ENCODE measurements at places on chromosomes 12 and 14.
A peak's percentile ranks its signal among the peaks of the same experiment; 100 is the strongest.

DNA sequence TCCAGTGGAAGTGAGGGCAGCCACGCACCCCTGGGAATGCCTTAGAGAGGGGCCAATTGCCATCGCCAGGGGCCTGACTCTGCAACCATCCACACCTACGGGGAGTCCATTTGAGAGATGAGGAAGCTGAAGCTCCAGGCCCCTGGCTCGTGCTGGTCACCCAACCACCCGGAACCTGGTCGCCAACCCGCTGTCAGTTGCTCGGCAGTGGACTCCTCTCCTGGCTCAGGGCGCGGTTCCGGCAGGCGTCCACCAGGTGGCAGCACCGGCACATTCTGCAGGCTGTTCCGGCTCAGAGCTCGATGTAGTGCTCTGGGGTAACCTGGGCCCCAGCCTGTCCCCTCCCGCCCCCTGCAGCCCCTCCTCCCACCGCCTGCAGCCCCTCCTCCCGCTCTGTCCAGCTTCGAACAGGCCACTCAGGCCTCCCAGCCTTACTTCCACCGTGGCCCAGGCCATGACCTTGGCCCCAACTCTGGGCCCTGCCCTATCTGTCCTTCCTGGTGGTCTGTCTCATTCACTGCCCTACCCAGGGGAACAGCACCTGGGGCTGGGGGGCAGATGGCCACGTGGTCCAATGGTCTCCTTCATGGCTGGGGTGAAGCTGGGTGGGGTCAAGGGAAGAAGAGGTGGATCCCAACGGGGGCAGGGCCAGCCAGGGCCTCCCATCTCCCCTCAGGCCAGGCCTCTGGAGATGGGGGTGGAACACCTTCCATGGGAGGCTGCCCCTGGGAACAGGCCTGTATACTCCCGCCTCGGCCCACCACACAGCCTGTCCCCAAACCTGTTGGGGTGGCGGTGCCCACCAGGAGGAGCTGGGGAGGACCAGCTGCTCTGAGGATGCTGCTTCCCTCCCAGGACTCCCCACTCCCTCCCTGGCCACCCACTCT, 15.7 kb downstream of the SIVA1 start:
- DNase-seq, result peak; percentile 78

- DNase-seq, result no peak
Observed at GRCh38 chr14:56494167-56494566, 85.4 kb upstream of the TMEM260 start.

DNA sequence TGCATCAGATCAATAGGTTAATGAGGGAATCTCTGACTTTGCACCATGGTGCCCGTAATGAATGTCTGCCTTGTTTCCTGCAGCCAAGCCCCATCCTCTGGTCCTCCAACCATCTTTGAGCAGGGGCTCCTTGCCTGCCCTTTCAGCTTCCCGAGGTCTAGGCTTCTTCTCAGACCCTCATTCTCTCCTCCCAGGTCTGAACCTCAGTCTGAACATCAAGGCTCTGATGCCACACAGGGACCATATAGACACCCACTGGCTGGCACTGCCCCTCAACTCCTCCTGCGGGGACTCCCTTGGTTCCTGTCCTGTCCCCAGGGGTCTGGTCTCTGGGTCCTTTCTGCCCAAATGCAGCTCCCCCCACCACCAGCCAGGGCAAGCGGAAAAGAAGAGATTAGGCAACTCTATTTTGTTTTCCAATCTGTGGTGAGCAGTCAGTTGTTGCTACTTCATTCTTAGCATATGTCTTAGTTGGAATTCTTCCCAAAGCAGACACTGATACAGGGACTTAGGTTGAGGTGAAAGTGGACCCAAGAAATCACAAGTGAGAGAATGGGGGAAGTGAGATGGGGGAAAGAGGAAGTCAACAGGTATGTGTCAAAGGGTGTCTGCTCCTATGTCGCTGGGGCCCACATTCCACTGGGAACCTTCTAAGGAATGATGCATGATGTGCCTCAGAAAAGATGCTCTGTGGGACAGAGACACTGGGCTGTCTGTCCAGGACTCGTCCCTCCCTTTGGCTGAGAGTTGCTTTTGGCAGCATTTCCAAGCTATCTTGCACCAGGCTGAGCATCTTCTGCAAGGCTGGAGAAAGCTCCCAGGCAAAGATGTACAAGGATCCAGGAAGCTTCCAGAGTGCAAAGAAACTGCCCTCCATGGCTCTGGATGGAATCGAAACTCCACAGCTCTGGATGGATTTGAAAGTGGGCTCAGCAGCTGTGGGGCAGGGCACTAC, 1096.5 kb upstream of the TMEM132C start:
- DNase-seq, result no peak

DNA sequence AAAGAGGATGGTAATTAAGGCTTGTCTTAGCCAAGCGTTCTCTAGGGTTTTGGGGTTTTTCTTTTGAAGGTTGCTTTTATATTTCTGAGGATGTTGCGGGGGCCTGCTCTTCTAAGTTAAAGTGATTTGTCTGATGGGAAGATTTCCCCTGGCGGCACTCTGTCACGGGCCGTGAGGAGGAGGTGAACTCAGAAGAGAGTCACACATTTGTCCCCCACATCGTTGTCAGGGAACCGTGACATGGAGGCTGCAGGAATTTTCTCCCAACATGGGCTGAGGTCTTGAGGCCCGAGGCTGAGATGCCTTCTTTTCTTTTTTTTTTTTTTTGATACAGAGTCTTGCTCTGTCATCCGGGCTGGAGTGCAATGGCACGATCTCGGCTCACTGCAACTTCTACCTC, 71.5 kb downstream of the ADGRD1 start:
- DNase-seq, result no peak

DNA sequence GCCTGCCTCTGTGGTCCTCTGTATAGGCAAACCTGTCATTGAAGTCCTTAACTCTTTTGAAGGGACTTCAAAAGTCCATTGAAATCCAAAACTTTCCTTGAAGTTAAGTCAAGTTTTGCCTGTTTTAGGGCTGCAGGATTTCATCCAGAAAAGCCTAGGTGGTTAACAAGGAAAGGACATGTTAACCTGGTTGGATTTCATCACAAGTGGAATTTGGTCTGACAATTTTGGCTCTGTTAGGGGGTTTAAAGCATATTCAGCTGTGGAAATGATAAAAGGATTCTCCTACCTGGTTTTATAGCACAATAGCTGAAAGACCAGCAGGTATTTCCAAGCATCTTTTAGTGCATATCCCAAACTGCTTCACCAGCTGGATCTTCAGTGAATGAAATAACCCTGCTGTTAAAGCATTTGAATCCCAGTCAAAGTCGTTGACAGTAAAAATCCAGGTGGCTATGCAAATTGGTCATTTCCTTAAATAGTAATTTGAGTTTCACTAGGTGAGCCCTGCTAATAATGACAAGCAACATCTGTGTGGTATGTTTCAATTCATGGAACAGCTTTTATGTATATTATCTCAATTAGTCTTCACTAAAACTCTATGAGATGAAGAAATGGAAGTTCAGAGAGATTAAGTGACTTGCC, 400.5 kb downstream of the ETNK1 start:
- no peak for DNase-seq

DNA sequence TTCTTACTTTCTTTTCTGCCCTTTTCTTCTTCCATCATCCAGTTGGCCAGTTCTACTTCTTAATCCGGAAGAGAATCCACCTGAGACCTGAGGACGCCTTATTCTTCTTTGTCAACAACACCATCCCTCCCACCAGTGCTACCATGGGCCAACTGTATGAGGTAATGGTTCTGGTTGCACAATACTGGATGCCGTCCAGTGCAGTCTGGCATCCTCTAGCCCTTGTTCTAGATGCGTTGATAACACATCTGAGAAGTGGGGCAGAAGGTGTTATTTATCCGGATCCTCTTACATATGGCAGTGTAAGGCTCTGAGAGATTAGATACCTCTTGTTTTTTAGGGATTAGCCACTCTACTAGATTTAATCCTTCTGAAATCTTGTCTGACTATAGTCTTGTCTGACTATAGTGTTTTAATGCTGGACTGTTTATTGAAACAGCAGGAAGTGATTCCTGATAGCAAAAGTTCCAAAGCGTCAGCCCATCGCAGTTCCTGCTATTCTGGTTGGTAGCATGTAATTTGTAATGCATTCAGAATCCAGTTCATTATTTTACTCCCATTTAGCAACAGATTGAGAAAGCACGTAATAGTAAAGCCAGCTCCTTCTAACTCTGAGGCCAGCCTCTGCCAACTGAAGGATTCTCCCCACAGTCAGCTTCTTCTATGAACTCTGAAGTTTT, 7.9 kb downstream of the GABARAPL1 start:
- DNase-seq, result no peak

DNA sequence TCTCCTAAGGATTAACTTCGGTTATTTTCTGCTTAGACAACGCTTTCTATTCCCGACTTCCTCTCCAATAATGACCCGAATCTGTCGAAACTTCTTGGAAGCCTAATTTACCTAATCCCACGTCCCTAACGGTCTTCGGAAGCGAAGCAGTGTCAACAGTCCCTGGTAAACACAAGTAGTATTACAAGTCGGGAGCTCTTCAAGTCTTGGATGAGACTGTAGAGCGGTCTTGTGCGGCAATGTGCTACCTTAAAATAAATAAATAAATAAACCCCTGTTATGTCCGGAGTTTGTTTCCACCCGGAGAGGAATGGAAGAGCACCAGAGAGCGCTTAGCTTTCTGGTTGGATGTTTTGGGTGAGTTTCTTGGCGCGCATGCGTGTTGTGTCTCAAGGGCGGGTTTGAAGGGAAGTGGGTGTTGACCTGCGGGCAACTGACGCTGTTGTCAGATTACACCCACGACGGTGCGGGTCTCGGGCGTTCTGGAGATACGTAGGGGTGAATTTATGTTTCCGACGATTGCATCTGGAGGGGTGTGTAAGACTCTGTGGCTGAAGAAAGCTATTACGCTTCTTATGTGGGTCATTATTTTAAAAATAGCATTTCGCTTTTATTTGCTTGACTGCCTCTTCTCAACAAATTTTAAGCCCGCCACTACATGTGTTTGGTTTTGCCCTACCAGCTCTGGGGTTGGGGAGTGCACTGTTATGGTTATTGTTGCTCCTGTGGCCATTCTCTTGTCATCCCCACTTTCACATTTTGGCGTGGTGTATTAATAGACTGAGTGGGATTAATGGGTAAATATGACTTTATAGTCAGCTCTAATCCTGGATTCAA, at the start of the genes KIAA0586 and TIMM9:
Gene KIAA0586 (plus strand): TSS at position 439 of the 837 bp plus-strand sequence. CDS start 546 bp downstream, outside the sequence.
Gene TIMM9 (minus strand): TSS at position 251 of the 837 bp plus-strand sequence. CDS start 15,586 bp downstream, outside the sequence.
- DNase-seq, result peak; percentile 96

DNA sequence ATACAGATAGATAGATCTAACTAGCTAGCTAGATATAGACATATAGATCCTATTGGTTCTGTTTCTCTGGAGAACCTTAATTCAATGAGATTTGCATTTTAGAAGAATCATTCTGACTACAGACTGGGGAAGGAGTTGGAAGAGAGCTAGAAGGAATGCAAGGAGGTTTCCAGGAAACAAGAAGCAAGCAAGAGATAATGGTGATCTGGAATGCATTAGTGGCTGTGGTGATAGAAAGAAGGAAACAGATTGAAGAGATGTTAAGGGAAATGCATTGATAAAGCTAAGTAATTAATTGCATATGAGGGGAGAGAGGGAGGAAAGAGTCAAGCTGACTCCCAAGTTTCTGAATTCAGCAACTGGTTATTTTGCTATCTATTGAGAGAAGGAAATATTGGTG, 42.7 kb downstream of the DBX2 start:
- no peak for DNase-seq

GRCh38 chr12:28650906-28651305, 460.6 kb downstream of the CCDC91 start:
- no peak for DNase-seq

GRCh38 chr12:121958541-121959240, 40.3 kb downstream of the CFAP251 start:
- DNase-seq, result no peak

DNA sequence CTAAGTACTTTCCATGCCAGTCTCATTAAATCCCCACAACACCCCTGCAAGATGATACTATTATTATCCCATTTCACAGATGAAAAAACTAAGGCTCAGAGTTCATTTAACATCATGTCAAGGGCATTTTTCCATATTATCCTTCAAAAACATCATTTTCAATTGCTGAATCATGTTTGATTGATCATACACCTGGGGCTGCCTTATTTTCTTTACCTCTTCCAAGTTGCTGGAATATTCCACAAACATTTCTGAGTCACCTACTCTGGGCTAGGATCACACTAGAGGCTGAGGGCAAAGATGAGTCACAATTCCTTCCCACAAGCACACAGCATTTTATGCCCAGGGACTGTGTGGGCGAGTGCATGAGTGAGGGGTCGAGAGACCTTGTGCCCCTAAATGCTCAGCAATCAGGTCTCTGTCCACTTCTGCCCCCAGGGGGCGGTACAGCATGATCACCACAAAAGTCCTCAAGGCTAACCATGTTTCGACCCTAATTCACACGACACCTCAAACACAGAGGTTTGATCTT, 14.1 kb upstream of the TMEM119 start:
- DNase-seq, result peak; percentile 45

- no peak for DNase-seq
Observed at GRCh38 chr12:68796399-68796798, 11.6 kb upstream of the MDM2 start.

GRCh38 chr12:57735952-57736740, 2.4 kb downstream of the AGAP2 start:
- no peak for DNase-seq

DNA sequence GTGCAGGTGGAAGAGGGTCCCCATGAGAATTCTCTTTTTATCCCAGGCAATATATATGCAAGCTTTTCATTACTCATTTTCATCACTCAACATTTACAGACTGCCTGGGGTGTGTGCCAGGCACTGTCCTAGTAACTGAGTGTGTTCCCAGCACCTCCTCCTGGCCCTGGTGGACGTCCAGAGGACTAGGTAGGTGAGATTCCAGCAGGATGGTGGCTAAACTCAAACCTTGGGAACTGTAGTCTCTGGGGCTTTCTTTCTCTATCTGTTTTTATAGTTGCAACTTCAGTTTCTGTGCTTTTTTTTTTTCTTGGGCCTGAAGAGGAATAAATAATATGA, 63.8 kb downstream of the SUSD6 start:
- no peak for DNase-seq

DNA sequence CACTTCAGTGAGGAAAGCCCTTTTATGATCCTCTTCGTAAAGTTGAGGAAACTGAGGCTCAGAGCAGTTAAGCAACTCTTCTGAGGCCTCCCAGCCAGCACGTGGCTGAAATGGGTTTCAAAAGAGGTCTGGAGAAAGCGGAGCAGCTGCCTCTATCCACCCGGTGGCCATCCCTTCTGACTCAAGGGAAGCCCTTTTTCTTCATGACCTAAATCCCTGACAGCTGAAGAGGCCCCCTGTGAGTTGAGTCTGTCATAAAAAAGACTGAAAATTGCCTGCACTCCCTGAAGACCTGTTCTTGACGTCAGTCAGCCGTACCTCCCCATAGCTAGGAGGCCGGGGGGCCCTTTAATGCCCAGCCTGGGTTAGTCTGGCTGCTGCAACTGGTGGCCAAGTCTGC, 10.7 kb downstream of the CMKLR1 start:
- no peak for DNase-seq

- DNase-seq, result no peak
Observed at GRCh38 chr12:128815779-128816642, 7.7 kb downstream of the SLC15A4 start.
